ENCODE measurements at places on chromosomes 3 and 15.

DNA sequence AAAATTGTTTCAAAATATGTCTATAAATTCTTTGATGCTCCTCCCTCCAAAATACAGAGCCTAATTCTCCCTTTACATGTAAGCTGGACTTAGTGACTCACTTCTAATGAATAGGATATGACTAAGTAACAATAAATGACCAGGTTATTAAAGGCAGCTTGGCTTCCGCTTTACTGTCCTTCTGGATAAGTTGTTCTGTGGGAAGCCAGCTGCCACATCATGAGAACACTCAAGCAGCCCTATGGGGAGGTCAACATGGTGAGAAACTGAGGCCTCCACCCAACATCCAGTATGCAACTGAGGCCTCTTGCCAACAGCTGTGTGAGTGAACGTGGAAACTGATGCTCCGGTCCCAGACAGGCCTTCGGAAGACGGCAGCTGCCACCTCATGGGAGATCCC is 247.3 kb upstream of the CHRM5 start:
- no peak for DNase-seq

- no peak for DNase-seq
Measured at GRCh38 chr15:39016706-39017105, 452.1 kb upstream of the RASGRP1 start.

DNA sequence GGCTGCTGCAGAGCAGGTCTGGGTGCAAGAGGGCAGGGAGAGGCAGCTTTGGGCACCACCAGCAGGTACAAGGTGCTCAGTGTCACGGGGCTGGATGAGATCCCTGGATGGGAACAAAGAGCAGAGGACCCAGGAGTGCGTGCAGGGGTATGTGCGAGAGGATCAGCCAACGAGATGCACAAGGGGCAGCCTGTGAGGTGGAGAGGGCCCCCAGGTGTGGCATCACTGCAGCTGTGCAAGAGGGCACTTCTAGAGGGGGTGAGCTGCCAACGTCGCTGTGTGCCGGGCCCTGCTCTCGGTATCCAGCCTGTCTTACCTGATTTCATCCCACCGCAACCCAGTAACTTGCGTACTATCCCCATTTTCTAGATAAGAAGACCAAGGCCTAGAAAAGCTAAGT is 67.3 kb upstream of the SNRPA1 start:
- no peak for DNase-seq

- no peak for DNase-seq
Measured at GRCh38 chr3:126512026-126512425, 5.5 kb downstream of the UROC1 start.

DNA sequence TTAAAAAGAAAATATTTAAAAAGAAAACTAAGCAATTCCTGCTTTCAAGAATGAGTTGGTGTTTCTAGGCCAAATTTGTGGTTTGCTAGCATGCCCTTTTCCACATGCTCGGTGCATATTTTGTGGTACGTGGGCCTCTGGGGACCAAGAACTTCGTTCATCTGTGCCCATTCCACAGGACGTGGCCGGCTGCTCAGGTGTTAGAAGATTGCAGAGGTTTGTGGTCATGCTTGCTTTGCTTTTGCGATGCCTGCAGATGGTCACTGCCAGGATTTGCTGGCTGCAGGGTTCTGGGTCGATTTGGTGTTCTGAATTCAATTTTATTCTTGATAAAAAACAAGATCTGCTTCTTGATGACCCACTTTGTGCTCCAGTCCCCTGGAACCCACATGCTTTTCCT is 7.5 kb downstream of the PSTPIP1 start:
- DNase-seq, result no peak

- DNase-seq, result no peak
Measured at GRCh38 chr3:76700323-76700722, 339.6 kb upstream of the ROBO2 start.

- DNase-seq, result peak; percentile 62
Measured at GRCh38 chr3:42134867-42135464, 43.8 kb downstream of the TRAK1 start.

DNA sequence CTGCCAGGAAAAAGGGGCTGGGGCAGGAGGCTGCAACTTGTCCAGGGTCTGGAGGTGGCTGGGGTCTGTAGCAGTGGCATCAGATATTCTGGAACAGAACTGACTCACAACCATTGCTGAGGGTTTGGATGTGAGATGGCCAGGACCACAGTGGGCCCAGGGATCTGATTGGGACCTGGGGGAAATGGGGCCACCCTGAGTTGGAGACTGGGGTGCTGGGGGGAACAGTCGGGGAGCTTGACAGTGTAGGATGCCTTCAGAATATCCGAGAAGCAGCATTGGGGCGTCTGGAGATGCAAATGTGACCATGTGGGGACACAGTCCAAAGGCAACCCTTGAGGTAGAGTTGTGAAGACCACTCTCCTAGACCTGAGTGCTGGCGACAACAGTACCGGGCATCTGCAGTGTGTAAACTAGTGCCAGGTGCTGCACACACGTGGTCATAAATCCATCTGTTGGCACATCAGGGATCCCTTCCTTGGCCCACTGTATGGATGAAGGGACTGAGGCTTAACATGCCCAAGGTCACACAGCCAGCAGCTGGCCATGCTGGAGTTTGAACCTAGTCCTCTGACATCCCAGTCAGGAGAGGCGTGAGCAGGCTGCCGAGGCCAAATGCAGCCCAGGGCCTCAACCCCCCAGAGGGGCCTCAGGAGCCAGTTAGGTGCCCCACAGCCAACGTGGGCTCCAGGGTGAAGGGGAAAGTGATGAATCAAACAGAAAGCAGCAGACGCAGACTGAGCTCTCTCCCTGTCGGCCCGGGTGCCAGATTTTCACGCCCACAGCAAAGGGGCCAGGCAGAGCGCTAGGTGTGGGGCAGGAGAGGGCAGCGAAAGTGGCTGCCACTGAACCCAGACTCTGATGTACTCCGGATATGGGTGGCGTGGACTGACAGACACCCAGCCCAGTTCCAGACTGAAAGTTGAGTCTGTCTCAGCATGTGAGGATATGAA is 18.8 kb downstream of the HEMK1 start:
- DNase-seq, result no peak

- no peak for DNase-seq
Measured at GRCh38 chr15:68344600-68344999, 67.1 kb downstream of the FEM1B start.

GRCh38 chr3:171192176-171192854 is 165.8 kb upstream of the SLC2A2 start:
- DNase-seq, result no peak

- DNase-seq, result no peak
Measured at GRCh38 chr3:149479621-149480325, 5.3 kb downstream of the TM4SF4 start.

DNA sequence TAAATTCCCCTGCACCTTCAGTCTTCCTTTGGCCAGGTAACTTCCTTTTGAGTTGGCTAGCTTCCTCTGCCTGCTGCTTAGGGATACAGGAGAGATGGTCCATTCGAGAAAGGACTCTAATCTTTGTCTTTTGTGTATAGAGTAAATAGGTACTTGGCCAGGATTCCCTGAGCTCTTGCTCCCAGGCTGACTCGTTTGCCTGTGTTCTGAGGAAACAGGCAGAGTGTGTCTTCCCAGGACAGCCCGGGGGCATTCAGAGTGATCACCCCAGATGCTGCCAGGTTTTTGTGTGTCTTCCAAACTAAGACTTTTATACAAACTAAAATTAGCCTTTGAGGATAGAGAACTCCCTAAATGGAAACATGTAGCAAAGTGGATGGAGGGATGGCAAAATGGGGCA is 39.5 kb downstream of the TMEM108 start:
- peak; percentile 35 for DNase-seq

DNA sequence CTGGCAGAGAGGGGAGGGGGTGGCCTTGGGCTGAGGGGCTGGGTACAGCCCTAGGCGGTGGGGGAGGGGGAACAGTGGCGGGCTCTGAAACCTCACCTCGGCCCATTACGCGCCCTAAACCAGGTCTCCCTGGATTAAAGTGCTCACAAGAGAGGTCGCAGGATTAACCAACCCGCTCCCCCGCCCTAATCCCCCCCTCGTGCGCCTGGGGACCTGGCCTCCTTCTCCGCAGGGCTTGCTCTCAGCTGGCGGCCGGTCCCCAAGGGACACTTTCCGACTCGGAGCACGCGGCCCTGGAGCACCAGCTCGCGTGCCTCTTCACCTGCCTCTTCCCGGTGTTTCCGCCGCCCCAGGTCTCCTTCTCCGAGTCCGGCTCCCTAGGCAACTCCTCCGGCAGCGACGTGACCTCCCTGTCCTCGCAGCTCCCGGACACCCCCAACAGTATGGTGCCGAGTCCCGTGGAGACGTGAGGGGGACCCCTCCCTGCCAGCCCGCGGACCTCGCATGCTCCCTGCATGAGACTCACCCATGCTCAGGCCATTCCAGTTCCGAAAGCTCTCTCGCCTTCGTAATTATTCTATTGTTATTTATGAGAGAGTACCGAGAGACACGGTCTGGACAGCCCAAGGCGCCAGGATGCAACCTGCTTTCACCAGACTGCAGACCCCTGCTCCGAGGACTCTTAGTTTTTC is 4.9 kb downstream of the ISL2 start:
- no peak for DNase-seq

DNA sequence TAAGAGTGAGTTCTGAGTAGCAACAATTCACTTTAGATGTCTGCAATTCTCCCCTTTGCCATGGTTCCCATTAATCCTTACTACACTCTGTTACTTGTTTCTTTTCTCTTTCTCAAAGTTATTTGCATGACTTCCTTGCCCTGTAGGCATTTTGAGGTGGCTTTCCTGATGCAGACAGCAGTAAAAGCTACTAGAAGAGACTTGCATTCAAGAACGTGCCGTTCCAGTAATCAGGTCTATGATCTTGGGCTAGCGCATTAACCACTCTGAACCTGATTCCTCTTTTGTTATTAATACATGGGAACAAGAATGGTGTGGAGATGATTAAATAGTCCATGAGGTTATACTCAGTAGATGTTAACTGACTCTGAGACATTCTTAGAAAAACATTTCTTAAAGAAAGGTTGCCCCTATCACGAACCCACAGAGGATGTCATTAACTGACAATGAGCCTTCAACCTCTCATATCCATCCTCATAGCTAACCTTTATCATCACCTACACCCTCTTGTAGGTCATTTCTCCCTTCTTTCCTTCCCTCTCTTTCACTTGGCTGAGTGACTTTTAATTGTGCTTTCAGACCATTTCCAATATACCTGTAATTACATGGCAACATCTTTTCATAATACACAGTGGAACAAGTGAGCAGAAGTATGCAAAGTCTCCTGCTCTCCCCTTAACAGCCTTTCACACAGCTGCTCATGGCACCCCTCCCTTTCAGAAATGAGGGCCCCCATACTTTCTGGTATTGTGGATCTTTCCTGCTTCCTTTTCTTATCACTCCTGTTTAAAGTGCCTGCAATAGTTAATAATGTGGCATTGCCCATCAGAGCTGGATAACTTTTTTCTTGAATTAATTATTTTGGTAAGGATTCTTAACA is 175.9 kb downstream of the CHST2 start:
- DNase-seq, result no peak

DNA sequence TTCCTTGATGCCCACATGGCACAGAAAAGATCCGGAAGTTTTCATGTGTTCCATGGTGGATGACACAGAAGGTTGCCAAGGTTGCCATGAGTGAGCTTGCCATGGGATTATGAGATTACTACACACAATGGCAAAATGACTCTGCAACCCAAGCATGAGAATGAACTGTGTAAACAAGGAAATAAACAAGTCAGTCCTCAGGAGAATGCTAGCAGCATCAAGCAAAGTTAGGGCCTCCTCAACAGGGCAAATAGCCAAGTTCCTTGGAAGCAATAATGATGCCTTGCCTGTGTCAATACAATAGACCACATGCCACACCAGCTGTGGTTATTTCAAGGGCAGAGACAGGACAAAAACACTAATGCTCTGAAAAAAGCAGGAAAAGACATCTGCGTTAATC is 41.8 kb downstream of the AQR start:
- no peak for DNase-seq

- no peak for DNase-seq
Measured at GRCh38 chr15:52445954-52446353, 82.7 kb downstream of the MYO5A start.

DNA sequence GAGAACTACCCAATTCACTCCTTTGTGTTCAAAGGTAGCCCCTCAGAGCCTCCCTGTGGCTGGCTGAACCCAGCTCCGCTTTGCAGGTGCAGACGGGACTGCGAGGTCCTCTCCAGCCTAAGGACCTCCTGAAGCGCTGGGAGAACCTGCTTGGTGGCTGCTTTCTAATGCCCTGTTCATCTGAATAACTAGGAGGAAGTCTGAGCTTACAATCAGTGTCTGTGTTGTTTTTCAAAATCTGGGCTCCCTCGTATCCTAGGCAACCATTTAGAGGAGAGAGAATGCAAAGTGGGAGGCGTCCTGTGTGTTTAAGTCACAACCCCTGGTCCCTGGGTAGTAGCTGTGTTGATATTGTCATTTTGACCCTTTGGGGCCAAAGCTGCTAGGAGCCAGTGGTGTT is 99.9 kb downstream of the GABRG3 start:
- DNase-seq, result no peak

DNA sequence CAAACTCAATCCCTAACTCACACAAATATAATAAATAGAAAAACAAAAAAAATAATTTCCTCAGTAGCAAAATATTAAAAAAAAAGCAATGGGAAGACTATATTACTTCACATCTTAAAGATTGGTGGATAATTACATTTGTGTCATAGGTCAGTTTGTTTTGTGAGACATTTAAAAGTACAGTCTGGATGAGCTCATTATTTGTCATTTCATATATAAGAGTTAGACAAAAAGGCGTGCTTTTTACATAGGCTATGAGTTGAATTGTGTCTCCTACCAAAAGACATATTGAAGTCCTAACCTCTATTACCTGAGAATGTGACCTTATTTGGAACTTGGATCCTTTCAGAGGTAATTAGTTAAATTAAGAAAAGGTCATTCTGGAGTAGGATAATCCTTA is 710.1 kb upstream of the CBLB start:
- DNase-seq, result no peak

DNA sequence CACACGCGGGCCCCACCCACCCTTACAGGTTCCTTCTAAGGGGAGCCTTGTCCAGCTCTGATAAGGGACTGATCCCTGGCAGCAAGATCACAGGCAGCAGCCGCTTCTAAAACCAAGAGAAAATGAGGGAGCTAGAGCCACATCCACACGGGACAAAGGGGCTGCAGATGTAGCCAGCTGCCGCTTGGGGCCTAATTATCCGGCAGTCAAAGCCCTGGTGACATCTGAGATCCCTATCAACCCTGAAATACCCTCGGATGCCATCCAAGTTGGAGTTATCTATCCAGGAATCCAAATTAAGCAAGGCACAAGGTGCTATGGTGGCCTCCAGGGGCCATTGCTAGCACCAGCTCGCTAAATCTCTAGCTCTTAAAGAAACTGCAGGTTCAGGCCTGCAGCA is 248.3 kb downstream of the VPS13C start:
- DNase-seq, result no peak

- DNase-seq, result no peak
Measured at GRCh38 chr15:26294059-26294689, 431.0 kb upstream of the ATP10A start.

GRCh38 chr3:65854606-65855304 is 184.0 kb downstream of the MAGI1 start:
- DNase-seq, result no peak

GRCh38 chr3:81105789-81106488 is 655.5 kb downstream of the GBE1 start:
- DNase-seq, result no peak

- DNase-seq, result no peak
Measured at GRCh38 chr3:102104033-102104432, 254.7 kb downstream of the NFKBIZ start.

GRCh38 chr3:56087451-56088053 is 380.7 kb downstream of the ERC2 start:
- no peak for DNase-seq
